Stimulated activated CD8-positive, alpha-beta memory T cell treated with anti-CD3 and anti-CD28 coated beads, Interleukin-7, amount 100 ng/mL, for 48 hours (primary cell): ENCODE measurements at places on chromosomes 4 and X.

DNA sequence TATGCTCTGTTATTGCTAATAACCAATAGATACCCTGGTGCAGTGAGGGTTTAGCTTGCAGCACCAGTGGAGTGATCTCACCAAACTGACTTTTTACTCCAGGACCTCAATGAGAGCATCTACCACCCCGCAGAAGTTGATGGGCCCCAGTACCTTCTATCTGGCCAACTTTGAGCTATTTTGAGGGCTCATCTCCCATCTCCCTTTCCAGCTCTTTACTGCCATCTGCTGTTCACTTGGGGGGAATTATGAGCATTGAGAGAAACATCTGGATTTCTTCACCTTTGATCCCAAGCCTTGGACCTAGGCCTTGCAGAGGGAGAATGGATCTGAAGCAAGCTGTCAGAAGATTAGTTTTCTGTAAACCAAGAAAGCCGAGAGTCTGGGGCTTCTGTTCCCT, 143.6 kb downstream of the TMEM164 start:
- no peak for DNase-seq

- DNase-seq: no peak
Measured at GRCh38 chr4:38069271-38069760, 109.1 kb downstream of the PTTG2 start.

- no peak for DNase-seq
Measured at GRCh38 chr4:52646741-52647140, 12.4 kb downstream of the USP46 start.

- DNase-seq: no peak
Measured at GRCh38 chr4:123952530-123953274, 556.1 kb downstream of the SPRY1 start.

DNA sequence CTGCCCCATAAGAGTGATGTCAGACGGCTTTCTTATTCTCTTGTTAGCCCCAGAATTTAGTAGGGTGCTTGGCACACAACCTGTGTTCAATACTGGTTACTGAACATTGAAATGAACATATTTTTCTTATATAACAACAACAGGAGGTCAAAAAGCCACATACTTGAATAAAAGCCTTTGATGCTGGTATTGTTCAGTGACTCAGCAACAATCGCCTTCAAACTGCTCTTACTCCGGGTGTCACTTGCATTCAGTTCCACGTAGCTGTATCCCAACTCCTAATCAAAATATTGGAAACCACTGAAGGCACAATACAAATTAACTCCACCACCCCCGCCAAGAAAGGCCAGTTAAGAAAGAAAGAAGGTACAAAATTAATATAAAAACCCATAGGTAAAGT, 61.5 kb downstream of the RFC1 start:
- no peak for DNase-seq

DNA sequence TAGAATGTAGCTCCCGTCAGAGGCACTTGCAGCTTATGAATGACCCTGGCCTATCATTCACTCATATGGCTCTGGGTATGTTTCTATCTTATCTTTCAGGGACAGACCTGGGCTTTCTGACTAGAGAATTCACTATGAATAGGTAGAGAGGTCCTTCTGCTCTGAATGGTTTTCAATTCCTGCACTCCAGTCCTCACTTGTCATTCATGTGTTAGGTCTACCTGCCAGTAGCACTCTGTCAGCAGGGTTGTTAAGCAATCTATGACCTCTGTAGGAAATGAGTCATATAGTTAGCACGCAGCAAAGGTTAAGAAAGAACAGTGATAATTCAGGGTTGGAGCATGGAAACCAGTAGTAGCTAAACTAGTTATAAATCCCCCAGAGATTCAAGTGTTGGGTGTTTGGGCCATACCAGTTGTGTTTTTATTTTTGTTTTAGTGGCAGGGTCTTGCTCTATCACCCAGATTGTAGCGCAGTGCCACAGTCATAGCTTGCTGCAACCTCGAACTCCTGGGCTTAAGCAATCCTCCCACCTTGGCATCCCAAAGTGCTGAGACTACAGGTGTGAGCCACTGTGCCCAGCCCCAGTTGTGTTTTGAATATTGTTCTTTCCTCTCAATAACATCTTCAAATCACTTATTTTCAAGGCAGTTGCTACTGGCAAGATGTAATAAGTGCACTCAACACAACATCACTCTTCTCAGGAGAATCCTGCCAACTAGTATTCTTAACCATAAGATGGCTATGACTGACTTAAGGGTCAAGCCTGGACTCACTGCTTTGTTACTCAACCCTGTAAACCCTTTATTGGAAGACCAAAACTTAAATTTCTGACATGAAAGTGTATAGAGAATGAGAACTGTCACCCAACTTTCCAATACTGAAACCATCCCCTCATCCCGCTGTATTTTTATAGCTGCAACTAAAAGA, 25.1 kb downstream of the ARL13A start:
- no peak for DNase-seq

GRCh38 chrX:331151-331824, 12.7 kb upstream of the GTPBP6 start:
- DNase-seq: no peak

DNA sequence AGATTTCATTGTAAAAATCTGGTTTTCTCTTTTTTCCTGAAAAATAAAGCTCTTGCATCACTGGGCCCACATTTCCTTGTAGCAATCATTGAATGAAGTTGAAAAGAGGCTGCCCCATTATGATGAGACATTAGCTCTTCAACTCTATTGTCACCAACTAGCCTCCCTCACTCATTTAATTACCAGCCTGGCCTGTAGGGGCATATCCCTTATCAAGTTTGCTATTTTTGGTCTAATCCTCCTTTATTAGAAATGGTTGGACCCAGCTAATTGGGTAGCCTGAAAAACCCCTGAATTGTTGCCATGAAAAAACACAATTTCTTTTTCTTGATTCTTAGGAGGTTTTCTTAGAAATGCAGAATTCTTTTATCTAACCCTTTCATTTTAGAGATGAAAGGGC, 164.6 kb upstream of the CASK start:
- no peak for DNase-seq

GRCh38 chr4:90503677-90504076, 376.5 kb downstream of the CCSER1 start:
- no peak for DNase-seq

DNA sequence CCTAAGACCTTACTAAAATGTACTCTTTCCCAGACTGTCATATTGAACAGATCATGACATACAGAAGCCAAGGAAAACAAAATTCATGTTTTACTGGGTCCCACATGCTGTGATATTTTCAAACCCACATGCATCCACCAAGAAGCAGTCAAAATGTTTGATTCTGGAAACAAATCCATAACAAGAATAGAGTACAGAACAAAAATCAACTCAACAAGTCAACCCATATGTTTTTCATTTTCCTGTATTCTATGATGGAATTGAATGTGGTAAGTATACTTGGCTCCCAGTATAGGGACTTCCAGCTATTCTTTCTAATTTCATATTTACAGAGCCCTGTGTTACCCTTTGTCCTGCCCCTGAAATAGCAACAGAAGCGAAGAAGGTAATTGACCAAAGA, 106.8 kb downstream of the COL25A1 start:
- no peak for DNase-seq

DNA sequence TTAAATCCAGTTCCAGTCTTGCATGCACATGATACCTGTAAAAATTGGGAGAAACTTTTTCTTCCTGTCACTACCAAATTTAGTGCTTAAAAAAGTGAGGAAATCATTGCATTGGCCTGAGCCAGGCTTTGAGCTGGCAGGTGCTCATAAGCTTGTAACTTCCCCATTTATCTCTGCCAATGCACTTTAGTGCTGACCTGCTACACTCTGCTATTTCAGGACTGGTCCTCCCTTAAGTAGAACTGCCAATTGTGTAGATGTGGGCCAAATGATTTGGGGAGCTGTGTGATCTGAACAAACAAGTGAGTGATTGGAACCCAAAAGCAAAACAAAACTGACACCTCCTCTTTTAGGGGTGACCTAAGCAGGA, 51.8 kb downstream of the ZNF827 start:
- no peak for DNase-seq

DNA sequence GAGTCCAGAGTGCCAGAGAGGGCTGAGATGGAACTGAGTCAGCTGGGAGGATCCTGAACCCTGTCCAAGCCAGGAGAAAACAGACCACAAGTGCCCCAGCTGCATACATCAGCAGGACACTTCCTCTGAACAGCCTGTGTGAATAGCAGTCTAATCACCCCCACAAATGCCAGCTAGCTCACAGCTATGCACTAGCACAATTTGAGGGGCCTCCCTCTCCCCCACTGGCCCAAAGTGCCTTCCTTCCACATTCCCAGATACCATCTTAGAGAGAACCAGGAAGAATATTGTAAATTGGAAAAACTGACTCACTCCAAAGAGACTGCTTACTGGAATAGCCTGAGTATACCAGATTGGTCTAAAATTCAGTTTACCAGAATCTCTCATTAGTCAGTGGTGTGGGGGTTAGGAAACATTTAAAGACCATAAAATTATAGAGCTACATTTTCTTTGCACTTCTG, 292.6 kb upstream of the KLF3 start:
- no peak for DNase-seq

DNA sequence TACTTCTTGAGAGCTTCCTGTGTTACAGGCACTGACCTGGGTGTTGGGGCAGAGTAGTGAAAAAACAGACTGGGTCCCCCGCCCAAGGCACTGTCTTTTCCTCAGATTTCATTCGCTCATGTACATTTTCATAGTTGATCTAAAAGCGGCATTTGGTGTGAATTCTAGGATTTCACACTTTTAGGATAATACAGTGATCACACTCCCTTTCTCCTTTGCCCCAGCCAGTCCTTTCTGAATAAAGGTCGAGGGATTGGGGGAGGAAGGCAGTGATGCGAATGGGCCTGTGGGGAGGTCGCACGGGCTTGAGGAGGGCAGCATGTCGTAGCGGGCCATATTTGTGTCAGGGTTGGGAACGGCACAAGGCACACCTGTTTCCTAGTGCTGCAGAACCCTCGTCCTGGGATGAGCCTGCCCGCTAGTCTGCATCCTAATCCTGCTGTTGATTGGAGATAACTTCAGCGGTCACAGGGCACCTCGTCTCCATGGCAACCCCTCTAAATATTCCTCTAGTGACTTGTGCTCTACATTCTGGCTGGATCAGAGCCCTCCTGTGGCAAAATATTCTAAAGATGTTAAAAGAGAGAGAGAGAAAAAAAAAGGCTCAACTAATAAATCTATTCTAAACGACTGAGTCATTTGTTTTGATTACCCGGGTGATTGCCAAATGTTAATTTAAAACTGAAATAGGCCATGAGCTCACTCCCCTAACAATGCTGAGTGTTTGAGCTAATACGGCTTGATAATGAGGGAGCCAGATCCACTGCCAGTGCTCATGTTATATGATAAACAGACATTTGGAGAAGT, 21.8 kb downstream of the FHL1 start:
- DNase-seq: no peak
